ENCODE measurements at places on chromosomes 12 and 14.
A peak's percentile ranks its signal among the peaks of the same experiment; 100 is the strongest.

DNA sequence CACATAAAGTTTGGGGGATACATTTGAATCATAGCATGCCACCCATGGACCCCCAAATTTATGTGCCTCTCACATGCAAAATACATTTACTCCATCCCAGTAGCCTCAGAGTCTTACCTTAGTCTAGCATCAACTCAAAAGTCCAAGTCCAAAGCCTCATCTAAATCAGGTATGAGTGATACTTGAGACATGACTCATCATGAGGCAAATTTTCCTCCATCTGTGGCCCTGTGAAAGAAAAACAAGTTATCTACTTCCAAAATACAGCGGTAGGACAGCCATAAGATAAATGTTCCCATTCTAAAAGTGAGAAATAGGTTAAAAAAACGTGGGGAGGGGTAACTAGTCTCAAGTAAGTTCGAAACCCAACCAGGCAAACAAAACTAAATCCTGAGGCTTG is 444.2 kb downstream of the SNAPC1 start:
- no peaks in the 10 kb centered on the region for H3K36me3 ChIP-seq
- no peaks in the 10 kb centered on the region for H3K27me3 ChIP-seq
- no peak overlapping the region for H3K4me3 ChIP-seq
- no peak for DNase-seq
- no peak overlapping the region for H3K27ac ChIP-seq

DNA sequence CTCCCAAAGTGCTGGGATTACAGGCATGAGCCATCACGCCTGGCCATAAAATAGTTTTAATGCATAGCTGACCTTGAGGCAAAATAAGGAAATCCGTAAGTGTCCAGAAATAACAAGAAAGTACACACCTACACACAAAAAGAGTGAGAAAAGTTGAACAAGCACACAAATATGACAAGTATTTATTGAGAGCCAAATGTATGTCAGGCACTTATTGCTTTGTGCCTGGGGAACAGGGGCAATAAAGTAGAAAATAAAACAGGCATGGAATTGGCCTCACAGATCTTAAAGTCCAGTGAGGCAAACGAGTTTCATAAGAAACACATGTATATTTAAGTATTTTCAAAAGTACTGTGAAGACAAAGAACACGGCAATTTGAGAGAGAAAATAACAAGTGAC is 103.7 kb downstream of the ERGIC2 start:
- H3K27me3 ChIP-seq, result no peaks in the 10 kb centered on the region
- H3K4me1 ChIP-seq, result no peaks in the 10 kb centered on the region
- H3K36me3 ChIP-seq, result no peaks in the 10 kb centered on the region

GRCh38 chr14:22976620-22977433 is 5.5 kb downstream of the AJUBA start:
- no peaks in the 10 kb centered on the region for H3K36me3 ChIP-seq
- peak; percentile 47 for DNase-seq
- H3K4me3 ChIP-seq, result no peak overlapping the region
- H3K27me3 ChIP-seq, result no peaks in the 10 kb centered on the region
- peaks cover 35% of the 10 kb centered on the region for H3K4me1 ChIP-seq
- H3K27ac ChIP-seq, result no peak overlapping the region

GRCh38 chr12:55659486-55660385 is 23.0 kb downstream of the OR10P1 start:
- H3K27ac ChIP-seq, result no peak overlapping the region
- H3K4me3 ChIP-seq, result no peak overlapping the region
- DNase-seq, result no peak
- no peaks in the 10 kb centered on the region for H3K36me3 ChIP-seq
- peaks cover 3% of the 10 kb centered on the region for H3K27me3 ChIP-seq

DNA sequence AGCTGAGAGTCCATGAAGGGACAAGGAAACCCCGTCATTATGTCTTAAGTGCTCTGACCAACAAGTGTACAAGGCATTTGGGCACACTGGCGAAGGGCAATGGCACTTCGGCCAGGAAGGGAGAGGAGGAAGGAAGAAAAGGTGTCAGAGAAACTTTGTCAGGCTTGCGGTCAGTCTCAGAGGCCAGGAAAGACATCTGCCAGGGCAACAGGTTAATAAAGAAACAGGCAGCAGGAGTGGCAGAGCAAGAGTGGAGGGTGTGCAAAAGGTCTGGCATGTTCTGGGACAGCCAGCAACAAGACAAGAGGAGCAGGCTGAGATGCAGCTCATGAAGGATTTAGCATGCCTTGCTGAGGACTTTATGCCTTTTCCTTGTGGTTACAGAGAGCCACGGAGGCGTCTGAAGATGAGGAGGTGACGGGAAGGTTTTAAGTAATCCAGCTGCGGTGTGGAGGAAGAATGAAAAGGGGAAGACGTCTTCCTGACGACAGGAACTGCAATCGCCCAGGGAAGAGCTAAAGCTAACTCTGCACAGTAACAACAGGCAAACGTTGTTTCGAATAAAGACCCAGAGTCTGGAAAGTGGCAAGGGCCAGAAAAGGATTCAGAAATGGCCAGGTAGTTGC is 13.1 kb downstream of the APPL2 start:
- no peak for DNase-seq
- no peaks in the 10 kb centered on the region for H3K27me3 ChIP-seq
- H3K4me1 ChIP-seq, result peaks cover 2% of the 10 kb centered on the region
- H3K27ac ChIP-seq, result no peak overlapping the region
- H3K36me3 ChIP-seq, result no peaks in the 10 kb centered on the region
- H3K4me3 ChIP-seq, result no peak overlapping the region

DNA sequence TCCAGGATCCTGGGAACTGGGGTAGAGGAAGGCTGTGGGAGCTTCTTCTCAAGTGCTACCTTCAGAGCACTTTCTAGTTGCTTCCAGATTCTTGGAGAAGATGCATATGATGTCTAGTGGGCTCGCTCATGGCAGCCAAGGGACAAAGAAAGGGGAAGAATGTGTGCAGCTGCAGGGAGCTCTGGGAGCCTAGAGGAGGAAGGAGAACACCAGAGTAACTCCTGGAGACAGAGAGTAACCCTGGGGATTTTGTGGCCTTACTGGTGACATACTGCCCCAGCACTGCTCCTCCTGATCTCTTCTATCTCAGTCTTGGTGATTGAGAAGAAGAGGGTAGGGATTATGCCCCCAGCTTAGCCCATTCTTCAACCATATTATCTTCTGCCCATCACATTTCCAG is 10.3 kb upstream of the SP7 start:
- peaks cover 4% of the 10 kb centered on the region for H3K4me1 ChIP-seq
- no peaks in the 10 kb centered on the region for H3K27me3 ChIP-seq
- H3K36me3 ChIP-seq, result no peaks in the 10 kb centered on the region
- no peak for DNase-seq
- no peak overlapping the region for H3K4me3 ChIP-seq
